ENCODE measurements at places on chromosomes 1 and 21. TPM values are rescaled to one million over a fixed set of nuclear protein-coding genes. Genes with fewer than 3 reads are reported as not detected.

DNA sequence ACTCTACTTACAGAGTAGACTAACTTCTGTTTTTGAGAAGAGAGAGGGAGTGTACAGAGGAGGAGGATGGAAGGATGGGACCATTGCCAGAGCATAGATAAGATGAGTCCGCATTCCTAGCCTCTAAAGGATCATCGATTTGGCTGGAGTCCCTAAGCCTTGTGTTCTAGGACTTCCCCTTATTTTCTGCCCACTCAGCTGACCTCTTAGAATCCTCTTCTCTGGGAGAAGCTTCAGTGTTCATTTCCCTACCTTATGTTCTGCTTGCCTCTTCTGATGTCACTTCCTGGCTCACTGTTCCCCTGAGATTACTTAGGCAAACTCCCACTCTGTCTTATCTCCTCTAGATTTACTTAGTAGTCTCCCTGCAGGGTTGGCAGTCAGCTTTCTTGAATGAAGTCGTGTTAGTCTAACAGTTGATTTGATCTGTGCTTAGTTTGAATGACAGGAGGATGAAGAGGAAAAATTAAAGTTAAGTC is 156.7 kb downstream of the SYT2 start:
- no peak for DNase-seq

GRCh38 chr21:22374218-22374969 is 1376.2 kb downstream of the NCAM2 start:
- DNase-seq, result no peak

DNA sequence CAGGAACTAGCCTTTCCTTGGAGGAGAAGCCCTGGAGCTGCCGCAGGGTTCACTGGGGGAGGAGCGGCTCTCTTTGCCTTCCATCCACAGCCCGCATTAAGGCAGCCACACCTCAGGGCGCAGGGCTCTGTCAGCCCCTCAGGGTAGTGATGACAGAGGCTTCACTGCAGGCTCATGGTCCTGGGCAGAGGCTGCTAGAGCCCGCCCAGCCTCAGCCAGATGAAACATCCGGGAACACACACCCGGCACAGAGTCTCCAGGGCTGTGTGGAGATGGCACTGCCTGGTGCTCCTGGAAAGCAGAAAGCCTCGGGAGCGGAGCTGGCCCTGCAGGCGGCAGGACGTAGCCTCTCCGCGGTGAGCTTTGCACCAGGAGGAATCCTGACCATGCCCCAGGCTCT is 29.4 kb upstream of the PEX10 start:
- no peak for DNase-seq

RIPK4 gene
- 6.1 TPM for total RNA-seq

GRCh38 chr1:226946285-226946684 is 6.2 kb downstream of the COQ8A start:
- no peak for DNase-seq

Measured in chondrocyte (in vitro differentiated cells).